ENCODE measurements at places on chromosomes 1 and 21.
A peak's percentile ranks its signal among the peaks of the same experiment; 100 is the strongest.

DNA sequence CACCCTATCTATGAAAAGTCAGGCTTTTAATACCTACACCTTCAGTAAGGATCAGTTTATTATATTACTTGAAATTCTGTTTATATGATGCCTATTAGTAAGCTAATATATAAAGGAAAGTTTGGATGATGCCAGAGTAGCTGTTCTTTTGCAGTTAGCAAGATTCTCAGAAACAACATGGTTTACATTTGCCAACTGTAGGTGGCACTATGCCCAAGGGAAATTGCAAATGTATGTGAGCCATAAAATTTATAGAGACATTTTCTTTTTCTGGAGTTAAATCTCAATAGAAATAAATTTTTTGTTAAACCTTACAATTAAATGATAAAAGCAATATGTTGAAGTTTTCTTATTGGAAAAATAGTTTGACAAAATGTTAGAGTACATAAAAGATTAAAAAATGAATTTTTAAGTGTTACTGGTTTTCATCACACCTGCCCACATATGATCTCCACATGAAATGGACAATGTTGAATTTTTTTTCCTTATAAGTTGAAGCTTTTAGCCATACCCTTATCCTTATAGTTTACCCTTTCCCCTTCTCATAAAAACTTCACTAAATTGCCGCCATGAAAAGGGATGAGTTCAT is 32.1 kb upstream of the EPHX4 start:
- H3K4me1 ChIP-seq: no peaks in the 10 kb centered on the region
- no peaks in the 10 kb centered on the region for H3K27me3 ChIP-seq
- peak; percentile 83 for DNase-seq
- no peaks in the 10 kb centered on the region for H3K36me3 ChIP-seq

- no peaks in the 10 kb centered on the region for H3K4me1 ChIP-seq
- H3K36me3 ChIP-seq: no peaks in the 10 kb centered on the region
- no peak for DNase-seq
These were observed 32.0 kb upstream of the CD2 start for GRCh38 chr1:116722016-116722838.

DNA sequence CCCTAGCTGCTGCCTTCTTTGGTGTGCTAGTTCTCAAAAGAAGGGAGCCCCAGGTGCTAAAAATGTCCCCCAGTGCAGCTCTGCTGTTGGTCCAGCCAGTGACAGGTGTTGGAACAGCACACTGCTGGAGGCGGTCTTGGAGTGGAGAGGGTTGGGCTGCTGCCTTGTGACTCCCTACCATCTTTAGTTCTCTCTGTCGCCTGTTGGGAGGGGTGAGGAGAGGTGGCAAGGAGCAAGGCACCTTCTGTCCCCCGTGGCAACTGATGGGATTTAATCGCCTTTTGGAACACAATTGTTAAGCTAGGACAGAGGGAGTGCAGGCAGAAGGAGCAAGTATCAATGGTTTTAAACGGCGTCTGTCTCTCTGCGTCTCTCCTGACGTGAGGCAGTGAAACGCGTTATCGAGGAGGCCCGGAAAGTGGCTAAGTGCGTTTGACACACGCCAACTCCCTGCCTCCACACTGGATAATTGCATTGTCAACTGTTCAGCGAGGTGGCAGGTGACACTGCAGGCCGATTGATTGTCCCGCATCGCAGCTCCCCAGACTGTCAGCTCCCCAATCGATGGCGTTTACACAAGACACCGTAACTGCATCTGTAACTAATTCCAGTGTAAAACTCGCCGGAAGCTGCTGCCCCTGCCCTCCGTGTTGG is 34.0 kb downstream of the TMEM53 start:
- H3K4me3 ChIP-seq: no peak overlapping the region
- peaks cover 93% of the 10 kb centered on the region for H3K36me3 ChIP-seq
- H3K27ac ChIP-seq: no peak overlapping the region
- DNase-seq: no peak
- no peaks in the 10 kb centered on the region for H3K4me1 ChIP-seq

DNA sequence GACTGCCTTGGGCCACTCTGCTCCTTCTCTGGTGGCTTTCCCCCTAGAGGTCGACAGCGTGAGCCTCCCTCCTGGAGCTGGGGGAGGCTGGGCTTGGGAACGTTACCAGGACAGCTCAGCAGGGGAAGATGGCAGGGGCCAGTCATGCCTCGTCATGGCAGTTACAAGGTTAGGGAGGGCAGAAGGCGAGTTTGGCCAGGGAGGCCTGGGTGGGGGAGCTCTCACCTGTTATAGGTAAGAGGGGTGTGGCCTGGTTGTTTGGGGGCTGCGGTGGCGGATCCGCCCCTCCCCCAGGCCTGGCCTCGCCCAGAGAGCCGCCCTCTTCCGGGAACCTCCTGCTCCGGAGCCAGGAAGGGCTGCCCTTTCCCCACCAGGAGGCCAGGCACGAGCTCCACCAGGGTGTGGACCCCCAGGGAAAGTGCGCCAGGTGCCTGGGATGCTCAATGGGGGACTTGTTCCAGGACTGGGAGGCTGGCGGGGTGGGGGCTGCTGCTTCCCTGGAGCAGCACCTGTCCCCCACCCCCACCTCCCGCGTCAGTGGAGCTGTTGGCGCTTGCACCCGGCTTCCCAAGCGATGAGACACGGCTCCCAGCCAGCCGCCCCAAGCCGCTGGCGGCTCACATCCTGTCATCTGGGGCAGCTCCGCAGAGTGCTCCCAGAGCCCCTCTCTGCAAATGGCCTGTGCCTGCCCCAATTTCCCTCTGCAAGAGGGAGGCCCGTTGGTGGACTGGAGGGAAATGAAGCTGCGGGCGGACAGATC is 23.6 kb upstream of the PKP1 start:
- DNase-seq: peak; percentile 14
- no peaks in the 10 kb centered on the region for H3K27me3 ChIP-seq
- H3K36me3 ChIP-seq: no peaks in the 10 kb centered on the region
- H3K4me3 ChIP-seq: no peak overlapping the region
- no peaks in the 10 kb centered on the region for H3K4me1 ChIP-seq

DNA sequence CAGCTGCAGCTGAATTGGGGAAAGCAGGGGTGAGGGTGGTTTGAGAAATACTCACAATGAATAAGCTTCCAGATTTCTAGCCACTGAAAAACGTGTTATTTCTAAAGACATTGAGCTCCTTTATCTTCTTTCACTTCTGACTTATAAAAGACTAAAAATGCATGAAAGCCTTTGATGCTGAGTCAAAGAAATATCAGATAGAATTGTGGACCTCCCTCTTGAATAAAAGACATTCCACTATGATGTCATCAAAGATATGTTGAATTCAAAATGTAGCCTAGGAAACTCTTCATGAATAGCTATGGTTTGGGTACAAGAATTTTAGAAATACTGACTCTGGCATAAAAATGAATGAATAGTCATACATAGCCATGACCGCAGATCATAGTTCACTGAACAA is 44.7 kb upstream of the COL24A1 start:
- DNase-seq: no peak
- no peak overlapping the region for H3K27ac ChIP-seq
- H3K36me3 ChIP-seq: no peaks in the 10 kb centered on the region
- H3K4me3 ChIP-seq: no peak overlapping the region
- no peaks in the 10 kb centered on the region for H3K27me3 ChIP-seq

DNA sequence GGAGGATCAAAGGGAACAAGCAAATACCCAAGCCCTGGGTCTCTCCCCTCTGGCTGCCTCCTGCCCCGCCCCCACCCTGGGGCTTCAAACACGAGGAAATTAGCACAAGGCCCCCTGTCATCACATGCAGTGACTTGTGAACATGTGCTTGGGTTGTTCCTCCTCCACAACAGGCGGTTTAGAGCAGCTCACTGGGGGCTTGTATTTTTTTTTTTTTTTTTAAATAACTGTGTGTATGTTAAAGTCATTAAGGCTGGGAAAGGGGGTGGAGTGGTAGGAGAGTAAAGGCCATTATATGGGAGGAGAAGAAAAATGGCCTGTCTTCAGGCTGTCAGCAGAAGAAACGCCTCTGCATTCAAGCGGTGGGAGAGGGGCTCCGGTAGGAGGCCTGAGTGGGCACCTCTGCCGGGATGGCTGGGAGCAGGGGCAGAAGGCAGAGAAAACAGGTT is 64.2 kb downstream of the PLXNA2 start:
- no peak for DNase-seq
- no peaks in the 10 kb centered on the region for H3K4me1 ChIP-seq
- H3K36me3 ChIP-seq: no peaks in the 10 kb centered on the region
- H3K27ac ChIP-seq: no peak overlapping the region
- no peak overlapping the region for H3K4me3 ChIP-seq
- no peaks in the 10 kb centered on the region for H3K27me3 ChIP-seq

GRCh38 chr1:2624735-2625300 is 8.0 kb downstream of the MMEL1 start:
- H3K4me1 ChIP-seq: peaks cover 5% of the 10 kb centered on the region
- no peaks in the 10 kb centered on the region for H3K36me3 ChIP-seq
- H3K27me3 ChIP-seq: peaks cover 20% of the 10 kb centered on the region
- no peak overlapping the region for H3K4me3 ChIP-seq
- DNase-seq: no peak

- no peaks in the 10 kb centered on the region for H3K27me3 ChIP-seq
- no peaks in the 10 kb centered on the region for H3K4me1 ChIP-seq
- peaks cover 63% of the 10 kb centered on the region for H3K36me3 ChIP-seq
These were observed 15.0 kb downstream of the EPRS1 start for GRCh38 chr1:220031287-220031686.

- H3K36me3 ChIP-seq: peaks cover 32% of the 10 kb centered on the region
- H3K27me3 ChIP-seq: no peaks in the 10 kb centered on the region
- no peak for DNase-seq
- H3K27ac ChIP-seq: no peak overlapping the region
These were observed 82.1 kb upstream of the KIF1B start for GRCh38 chr1:10128101-10128765.

GRCh38 chr1:5286244-5286643 is 631.8 kb downstream of the AJAP1 start:
- H3K27me3 ChIP-seq: no peaks in the 10 kb centered on the region
- no peaks in the 10 kb centered on the region for H3K4me1 ChIP-seq
- H3K4me3 ChIP-seq: no peak overlapping the region
- DNase-seq: peak; percentile 68
- H3K27ac ChIP-seq: no peak overlapping the region
- H3K36me3 ChIP-seq: no peaks in the 10 kb centered on the region

DNA sequence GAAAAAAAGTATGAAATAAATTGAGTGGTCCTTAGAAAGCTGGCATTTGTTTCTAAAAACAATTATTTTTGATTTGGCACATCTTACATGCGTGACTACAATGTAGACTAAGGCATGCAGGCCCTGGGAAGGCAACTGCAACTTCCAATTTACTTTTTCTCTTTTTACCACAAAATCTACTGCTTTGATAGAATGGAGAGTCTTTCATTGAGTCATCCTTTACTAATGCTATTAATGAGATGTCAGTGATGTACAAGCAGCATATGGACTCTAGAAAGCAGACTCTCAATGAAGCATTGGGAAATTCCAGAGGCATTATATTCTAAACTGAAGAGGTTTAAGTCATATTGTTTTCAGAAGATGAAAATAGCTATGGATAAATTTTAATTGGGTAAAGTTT is 29.6 kb upstream of the PRRX1 start:
- H3K27me3 ChIP-seq: no peaks in the 10 kb centered on the region
- no peak overlapping the region for H3K4me3 ChIP-seq
- no peak for DNase-seq
- no peaks in the 10 kb centered on the region for H3K4me1 ChIP-seq

GRCh38 chr1:204565617-204566582 is 49.7 kb downstream of the MDM4 start:
- H3K4me3 ChIP-seq: no peak overlapping the region
- H3K27me3 ChIP-seq: no peaks in the 10 kb centered on the region
- H3K4me1 ChIP-seq: peaks cover 11% of the 10 kb centered on the region
- peaks cover 24% of the 10 kb centered on the region for H3K36me3 ChIP-seq
- peak overlapping the region; percentile 38 for H3K27ac ChIP-seq
